ENCODE measurements at places on chromosomes 5 and 9.
A peak's percentile ranks its signal among the peaks of the same experiment; 100 is the strongest.

- DNase-seq, result no peak
These were observed 1.4 kb upstream of the MLLT3 start for GRCh38 chr9:20623748-20624124.

GRCh38 chr9:92377876-92378275, 26.5 kb downstream of the OGN start:
- no peak for DNase-seq

DNA sequence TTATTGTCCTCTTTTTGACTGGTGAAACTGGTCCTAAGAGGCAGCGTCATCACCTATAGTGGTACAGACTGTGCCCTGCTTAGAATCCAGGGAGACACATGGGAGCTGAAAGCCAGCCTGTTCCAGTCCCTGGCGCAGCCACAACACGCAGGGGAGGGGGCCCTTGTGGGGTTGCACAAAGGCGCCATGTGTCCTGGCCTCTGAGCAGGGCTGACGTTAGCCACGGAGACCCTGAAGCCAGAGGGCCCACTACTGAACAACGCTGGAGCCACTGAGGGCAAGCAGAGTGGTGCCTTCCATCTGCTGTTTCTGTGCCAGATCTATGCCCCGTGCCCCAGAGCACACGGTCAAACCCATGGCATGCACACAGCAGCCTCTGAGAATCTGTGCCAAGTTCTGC, 147.3 kb downstream of the ACTL7B start:
- DNase-seq, result no peak

DNA sequence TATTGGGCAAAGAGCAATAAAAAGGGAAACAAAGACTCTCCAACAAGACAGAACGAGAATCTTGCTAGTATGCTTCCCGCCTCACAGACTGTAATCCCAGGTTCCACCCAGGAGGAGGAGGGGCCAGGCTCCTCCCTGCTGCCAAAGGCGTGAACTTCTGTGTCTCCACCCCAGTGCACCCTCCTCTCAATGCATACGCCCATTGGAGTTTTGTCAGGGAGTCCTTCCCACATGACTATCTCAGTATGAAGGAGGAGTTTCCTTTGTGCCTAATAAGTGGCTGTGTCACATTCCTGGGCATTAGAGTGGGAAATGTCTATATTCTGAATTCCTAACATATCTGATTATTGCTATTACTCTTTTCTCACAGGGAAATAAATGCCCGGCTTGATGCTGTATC, 106.4 kb upstream of the DHFR start:
- no peak for DNase-seq

GRCh38 chr5:111404270-111404769, 108.0 kb downstream of the STARD4 start:
- DNase-seq, result no peak

DNA sequence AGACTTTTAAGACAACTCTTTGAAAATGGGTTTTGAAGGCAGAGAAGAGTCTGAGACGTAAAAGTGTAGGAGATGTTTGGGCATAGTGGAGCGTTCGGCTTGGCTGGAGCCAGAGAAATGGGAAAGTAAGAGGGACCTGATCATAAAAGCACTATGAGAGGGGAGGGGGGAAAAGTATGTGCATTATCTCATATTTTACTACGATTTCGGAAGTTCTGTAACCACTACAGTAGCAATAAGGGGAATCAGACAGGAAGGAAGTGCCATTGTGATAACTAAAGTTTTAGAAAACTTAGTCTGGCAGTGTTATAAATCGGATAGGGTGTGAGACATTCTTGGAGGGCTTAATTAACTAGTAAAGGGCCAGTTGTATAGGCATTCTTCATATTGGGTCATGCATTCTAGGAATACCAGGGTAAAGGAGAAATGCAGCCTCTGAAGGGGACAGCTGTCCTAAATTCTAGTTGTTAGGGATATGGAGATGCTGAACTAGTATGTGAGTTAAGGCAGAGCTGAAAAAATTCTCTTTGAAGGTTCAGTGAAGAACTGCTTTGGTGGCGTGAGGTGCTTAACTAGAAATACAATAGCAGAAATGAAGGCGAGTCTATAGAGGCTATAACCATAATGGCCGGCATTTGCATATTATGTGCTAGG, 83.8 kb upstream of the FREM1 start:
- DNase-seq, result no peak

GRCh38 chr5:29697785-29698414, 1495.6 kb upstream of the CDH6 start:
- DNase-seq, result no peak

- DNase-seq, result no peak
These were observed 10.9 kb upstream of the DOLPP1 start for GRCh38 chr9:129069862-129070641.

- no peak for DNase-seq
These were observed 63.6 kb downstream of the ADAMTS2 start for GRCh38 chr5:179281694-179282093.

DNA sequence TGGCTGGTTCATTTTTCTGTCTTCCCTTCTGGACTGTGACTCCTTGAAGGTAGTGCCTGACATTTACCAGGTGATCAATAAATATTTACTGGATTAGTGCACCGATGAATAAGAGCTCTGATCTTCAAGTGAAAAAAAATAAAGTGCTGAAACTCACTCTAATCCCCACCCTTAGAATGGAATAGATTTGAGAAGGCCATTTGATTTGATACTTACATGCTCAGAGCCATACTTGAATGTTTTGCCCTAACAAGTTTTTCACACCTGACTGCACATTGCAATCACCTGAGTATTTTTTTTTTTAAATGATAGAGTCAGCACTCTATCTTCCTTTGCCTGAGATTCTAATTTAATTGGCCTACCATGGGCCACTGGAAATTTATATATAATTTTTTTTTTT, 105.7 kb downstream of the LRRC70 start:
- no peak for DNase-seq

DNA sequence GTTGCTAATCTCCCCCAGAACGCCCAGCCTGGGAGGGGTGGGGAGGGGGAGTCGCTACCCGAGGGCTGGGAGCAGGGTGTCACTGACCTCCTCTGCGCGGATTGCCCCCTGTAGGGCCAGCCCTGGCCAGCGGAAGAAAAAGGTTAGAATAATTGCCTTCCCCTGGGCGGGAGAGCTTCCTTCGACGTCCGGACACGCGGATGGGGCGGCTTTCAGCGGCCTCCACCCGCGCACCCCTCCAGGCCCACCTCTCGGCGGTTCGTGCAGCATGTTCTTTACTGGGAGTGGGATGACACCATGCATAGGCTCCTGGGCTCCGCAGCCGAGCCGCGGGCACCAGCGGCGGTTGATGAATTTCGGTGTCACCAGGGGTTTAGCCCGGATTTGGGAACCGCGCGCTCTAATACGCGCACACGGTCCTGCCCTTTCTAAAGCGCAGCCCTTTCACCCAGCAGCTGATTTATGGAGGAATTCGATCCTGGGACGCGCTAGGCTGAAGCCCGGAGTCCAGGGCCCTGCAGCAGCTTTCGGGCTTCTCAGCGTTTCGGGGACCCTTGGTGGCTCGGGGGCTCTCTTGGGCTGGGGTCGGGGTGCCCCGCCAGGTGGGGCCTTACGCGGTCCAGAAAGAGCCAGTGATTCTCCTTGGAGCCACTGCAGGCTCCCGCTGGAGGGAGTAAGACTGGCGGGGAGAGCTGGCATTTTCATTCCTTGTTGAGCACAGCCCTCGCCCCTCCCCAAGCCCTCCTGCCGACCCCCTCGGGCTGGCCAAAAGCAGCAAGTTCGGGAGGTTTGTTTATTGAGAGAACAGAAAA, 10.1 kb downstream of the LMX1B start:
- no peak for DNase-seq

DNA sequence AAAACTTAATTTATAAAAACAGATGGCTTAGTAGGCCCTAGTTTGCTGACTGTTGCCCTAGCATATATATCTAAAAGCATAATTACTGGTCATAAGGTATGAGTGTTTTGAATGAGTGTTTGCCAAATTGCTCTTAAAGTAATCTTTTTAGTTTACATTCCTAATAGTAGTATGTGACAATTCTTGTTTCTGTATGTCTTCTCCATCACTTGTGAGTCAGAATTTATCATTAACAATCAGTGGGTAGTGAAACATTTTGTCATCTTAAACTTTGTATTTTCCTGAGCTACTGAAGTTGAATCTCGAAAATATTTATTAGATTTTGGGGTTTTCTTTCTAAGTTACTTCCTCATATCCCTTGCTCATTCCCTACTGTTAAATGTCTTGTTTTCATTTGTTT, 49.6 kb downstream of the APC start:
- DNase-seq, result no peak

GRCh38 chr5:119521232-119521631, 68.9 kb downstream of the HSD17B4 start:
- no peak for DNase-seq

GRCh38 chr5:124104821-124105220, 592.8 kb downstream of the CSNK1G3 start:
- no peak for DNase-seq

- no peak for DNase-seq
These were observed 21.8 kb upstream of the ORM1 start for GRCh38 chr9:114300846-114301797.

- DNase-seq, result no peak
These were observed 37.3 kb upstream of the ADRA1B start for GRCh38 chr5:159878988-159879471.

GRCh38 chr5:133032852-133033742, 6.7 kb upstream of the ZCCHC10 start:
- no peak for DNase-seq

DNA sequence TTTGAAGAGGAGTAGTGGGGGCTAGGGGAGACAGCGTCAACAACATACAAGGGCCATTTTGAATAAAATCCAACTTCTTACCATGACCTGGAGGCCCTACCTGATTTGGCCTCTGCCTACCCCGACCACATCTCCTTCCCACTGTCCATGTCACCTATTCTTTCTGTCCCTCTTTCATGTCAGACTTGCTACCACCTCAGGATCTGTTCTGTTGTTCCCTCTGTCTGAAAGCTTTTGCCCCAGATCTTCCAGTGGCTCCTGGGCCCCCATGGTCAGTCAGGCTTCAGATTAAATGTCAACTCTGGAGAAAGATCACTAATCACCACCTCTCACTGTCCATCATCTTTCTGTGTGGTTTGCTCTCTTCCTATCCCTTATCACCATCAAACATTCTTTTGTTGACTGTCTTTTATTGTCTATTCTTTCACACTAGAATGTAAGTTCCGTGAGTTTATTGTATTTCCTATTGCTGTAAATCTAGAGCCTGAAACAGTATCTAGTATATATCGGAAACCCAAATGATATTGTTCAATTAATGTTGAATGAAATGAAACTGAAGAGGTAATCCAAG, 31.2 kb upstream of the APC start:
- DNase-seq, result no peak

GRCh38 chr5:178768371-178769260, 38.2 kb upstream of the ZNF354A start:
- DNase-seq, result no peak

GRCh38 chr5:4384649-4385048, 755.5 kb upstream of the ADAMTS16 start:
- no peak for DNase-seq

DNA sequence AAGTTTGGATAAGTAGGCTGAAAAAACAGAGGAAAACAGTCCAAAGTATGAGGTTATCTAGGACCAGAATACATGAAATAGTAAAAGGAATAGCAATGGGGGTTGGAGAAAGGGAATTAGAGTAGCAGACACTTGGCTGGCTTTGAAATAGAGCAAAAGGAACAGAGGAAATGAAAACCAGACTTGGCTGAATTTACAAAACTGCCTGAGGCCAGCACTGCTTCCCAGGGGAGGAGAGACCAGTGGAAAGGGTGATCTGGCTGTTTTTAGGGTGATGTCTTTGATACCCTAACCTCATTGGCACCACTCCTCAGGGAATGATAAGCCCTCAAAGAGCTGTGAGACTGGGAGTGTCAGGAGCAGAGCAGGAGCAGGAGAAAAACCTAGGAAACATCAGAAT, 413.4 kb upstream of the SLC30A5 start:
- DNase-seq, result no peak

DNA sequence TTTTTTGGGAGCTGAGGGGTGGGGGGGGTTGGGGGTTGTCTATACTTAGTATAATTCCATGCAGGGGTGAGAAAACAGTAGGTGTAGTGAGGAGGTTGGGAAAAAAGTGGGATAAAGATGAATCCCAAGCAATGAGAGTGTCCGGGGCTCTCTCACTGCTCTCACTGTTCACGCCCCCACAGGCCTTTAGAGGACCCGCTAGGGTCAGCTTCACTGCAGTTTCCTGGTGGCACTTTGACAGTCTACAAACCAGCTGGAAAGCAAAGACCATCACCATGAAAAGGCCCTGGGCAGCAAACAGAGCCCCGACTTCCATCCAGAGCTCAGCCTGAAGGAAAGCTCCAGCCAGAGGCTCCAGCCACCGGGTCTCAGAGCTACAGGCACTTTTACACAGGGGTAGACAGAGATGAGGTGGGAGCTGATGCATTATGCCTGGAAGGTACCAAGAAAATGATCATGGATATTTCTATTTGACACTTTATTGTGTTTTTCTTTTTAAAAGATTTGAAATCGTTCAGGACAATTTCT, 355.1 kb downstream of the ADAMTS6 start:
- DNase-seq, result no peak

DNA sequence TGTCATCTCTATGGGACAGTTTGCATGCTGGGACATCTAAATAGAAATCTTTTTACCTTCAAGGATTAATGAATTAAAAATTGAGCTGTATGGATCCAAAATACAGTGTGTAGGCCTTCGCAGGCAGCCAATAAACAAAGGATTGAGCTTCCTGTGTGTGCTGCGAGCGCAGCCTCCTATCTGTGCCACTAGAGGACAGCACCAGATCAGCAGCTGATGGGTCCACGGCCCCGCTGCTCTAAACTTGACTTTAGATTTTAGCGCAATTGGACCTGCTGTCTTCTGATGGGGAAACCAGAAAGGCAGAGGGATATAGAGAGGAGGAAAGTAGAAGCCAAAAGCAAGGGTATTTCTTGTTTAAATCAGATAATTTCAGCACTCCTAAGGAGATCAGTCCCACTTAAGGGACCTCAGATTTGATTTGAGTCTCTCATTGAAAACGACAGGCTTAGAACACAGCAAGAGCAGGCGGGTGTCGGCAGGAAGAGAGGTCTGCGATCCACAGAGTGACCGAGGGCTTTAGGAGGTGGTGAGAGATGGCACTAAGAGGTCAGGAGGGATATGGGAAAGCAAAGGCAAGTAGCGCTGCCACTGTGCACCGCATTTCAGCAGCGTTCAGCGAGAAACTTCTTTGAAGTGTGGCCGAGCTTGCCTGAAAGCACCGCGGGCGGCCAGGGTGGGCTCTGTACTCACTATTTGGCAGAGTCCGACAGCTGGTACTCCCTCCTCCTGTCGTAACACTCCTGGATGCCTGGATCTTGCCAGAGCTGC, 214.3 kb downstream of the GNA14 start:
- DNase-seq, result no peak

GRCh38 chr9:134660407-134660806, 18.8 kb downstream of the COL5A1 start:
- DNase-seq, result no peak

DNA sequence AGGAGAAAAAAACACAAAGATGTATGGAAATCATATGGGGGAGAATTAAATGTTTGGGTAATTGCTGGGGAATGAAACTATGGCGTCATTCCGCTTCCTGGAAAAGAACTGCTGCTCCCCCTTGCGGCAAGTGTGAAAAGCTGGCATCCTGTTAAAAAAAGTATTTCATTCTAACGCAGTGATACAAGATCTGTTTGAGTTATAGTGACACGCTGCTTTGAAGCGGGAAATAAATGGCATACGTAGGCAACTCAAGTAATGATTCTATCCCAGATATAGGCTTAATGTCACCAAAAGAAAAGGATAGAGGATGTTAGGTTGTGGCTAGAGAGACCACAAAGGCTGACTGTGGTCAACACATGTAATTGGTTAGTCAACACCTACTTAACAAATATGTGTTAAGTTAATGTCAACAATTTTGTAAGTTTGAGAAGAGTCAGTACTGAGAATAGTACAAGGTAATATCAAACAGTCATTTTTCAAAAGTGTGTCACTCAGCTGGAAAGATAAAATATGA, 70.2 kb upstream of the ALDH1A1 start:
- peak; percentile 9 for DNase-seq

Data from keratinocyte (primary cell).